ENCODE measurements at places on chromosomes 13 and 19.

- DNase-seq: no peak
Observed at GRCh38 chr13:23443878-23444277, 10.4 kb upstream of the SACS start.

- DNase-seq: no peak
Observed at GRCh38 chr19:49243726-49244125, 81.3 kb downstream of the SLC6A16 start.

DNA sequence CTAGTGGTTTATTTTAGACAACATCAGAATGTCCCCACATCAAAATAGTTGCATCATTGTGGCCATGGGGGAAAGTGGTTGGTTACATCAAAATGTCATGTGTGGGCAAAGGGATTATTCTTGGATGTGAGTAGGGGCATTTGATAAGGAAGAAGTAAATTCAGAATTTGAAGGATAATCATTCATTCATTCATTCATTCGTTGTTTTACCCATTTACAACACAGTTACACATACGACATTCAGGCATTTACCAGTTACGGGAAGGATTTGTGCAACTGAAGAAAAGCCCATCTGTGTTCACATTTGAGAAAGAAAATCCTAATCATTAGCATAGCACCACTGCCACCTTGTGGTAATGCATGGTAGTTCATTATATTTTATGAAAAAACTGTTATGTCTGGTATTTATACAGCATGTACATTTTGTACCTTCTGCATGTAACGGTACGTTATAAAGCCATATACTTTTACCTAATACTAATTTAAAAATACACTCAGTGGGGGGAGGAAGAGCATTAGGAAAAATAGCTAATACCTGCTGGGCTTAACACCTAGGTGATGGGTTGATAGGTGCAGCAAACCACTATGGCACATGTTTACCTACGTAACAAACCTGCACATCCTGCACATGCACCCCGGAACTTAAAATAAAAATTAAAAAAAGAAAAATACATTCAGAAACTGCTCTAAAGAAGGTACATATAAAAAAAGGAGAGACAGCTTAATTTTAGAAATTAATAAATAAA, 62.1 kb downstream of the DGKH start:
- DNase-seq: no peak

DNA sequence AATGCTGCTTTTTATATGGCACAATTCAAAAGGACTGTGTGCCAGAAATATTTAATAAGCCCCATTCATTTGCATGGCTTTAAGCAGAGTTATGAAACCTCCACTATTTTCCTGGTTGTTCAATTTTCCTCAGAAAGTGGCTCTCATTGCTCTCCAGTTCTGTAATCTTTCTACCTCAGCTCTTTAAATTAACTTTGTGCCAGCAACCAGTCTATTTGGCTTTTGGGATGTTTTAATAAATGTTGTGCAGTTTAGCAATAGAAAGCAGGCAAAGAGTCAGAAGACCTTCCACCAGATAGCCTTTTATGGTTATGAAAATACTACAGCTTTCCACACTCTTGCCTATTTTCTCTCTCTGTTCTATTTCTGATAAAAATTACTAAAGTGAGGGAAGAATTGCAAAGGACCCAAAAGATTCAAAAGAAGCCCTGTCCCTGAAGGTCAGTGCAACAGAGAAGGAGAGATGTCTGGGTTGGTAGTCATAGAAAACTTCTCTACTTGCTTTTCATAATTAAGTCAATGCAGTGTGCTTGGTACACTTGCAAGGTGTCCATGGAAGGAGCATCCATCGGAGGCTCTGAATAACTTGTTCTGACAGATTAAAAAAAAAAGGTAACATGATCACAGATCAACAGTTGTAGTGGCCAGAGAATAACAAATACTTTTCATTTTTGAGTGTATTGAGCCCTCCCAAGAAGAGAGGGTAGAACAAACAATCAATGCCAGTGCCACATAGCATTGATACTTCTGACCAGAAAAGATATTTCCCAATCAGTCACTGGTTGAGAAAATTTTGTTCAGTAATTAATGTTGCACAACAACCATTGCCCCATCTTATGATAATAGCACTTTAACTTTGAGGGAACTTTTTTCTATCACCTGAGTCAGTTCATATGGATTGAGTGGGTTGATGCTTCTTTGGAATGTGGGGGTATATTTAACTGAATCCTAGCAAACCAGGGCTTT, 48.4 kb upstream of the SPRY2 start:
- no peak for DNase-seq

GRCh38 chr13:95924389-95924994, 128.7 kb downstream of the UGGT2 start:
- DNase-seq: no peak

GRCh38 chr13:26991508-26992181, 180.0 kb downstream of the USP12 start:
- DNase-seq: peak; percentile 75

DNA sequence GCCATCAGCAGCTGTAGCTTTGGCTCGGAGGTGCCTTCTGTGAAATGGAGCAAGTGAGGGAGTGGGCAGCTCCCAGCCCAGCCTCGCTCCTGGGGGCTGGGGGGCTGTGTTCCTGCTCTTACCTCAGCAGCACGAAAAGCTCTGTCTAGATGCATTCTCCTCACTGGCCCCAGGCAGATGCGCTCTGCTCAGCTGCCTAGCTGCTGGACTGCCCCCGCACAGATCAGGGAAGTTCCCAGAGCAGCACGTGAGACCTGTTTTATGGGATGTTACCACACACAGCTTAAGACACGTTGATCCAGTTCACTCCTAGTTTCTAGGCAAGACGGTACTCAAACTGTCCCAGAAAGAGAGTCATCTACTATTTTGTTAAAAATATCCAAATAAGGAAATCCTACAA, 13.6 kb downstream of the LCP1 start:
- DNase-seq: no peak

DNA sequence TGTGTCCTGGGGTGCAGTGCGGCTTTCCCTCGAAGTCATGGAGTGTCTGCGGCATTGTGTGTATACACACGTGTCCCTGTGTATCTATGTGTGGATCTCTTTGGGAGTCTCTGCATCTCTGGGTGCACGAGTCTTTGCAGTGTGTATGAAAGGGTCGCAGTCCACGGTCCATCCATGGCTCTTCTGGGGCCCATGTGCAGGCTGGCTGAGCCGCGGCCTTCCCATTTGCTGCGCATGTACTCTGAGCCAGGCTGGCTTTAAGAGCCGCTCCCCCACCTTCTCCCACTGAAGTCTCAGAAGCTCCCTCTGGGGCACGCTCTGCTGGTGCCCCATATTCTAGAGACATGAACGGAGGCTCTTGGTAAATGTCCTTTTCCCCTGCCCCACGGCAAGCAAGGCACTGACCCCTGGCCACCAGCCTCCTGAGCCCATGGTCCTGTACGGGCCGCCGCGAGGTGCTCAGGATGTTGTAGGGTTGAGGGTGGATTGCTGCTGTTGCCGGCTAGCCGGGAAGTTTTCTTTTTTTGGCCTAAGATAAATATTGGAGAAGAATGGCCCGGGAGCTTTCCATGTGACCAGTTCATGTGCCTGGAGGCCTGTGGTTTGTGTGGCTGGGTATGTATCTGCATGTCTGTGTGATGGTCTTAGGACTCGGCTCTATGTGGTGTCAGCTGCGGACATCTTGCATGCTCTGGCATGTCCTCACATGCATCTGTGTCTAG, 31.9 kb downstream of the PAK4 start:
- DNase-seq: no peak

- DNase-seq: no peak
Observed at GRCh38 chr13:102977471-102977870, 88.7 kb downstream of the SLC10A2 start.

DNA sequence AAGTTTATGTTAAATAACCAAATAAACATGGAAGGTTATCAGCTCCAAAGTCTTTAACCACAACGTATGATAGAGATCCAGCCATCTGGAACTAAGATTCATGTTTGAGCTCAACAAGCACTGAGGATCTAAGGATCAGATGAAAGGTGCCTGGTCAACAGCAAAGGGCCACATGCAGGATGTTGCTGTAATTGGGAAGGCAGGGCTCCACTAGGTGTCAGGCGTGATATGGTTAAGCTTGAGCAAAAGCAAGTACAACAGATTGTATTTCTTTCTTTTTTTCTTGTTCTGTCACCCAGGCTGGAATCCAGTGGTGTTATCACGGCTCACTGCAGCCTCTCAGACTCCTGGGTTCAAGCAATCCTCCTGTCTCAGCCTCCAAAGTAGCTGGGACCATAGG, 12.0 kb downstream of the EBPL start:
- DNase-seq: no peak

GRCh38 chr13:111640006-111640405, 319.6 kb downstream of the TEX29 start:
- no peak for DNase-seq

- DNase-seq: no peak
Observed at GRCh38 chr19:38705197-38706019, 38.9 kb downstream of the CAPN12 start.

DNA sequence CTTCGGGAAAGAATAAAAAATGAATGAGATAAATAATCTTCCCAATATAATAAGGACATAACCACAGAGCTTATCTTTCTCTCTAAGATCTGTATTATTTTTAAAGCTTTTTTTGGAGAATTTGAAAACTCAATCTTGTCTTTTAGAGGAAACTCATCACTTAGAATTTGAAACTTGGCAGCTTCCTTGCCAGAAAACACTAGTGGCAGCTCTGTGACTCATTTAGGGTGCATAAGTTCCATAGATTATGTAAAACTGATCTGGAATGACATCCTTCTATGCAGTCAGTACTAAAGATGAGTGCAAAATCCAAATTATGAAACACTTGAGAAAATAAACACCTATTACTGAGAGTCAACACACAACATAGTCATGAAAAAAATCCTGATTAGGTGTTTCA, 848.0 kb downstream of the DACH1 start:
- DNase-seq: no peak

- no peak for DNase-seq
Observed at GRCh38 chr19:12992729-12993128, 2.5 kb upstream of the NFIX start.

GRCh38 chr19:40469011-40469410, 2.2 kb downstream of the SPTBN4 start:
- no peak for DNase-seq

- no peak for DNase-seq
Observed at GRCh38 chr13:22893204-22893603, 287.6 kb upstream of the SGCG start.

- no peak for DNase-seq
Observed at GRCh38 chr19:32880622-32881021, 11.1 kb upstream of the SLC7A9 start.

- no peak for DNase-seq
Observed at GRCh38 chr19:4313847-4314490, 9.6 kb downstream of the FSD1 start.

DNA sequence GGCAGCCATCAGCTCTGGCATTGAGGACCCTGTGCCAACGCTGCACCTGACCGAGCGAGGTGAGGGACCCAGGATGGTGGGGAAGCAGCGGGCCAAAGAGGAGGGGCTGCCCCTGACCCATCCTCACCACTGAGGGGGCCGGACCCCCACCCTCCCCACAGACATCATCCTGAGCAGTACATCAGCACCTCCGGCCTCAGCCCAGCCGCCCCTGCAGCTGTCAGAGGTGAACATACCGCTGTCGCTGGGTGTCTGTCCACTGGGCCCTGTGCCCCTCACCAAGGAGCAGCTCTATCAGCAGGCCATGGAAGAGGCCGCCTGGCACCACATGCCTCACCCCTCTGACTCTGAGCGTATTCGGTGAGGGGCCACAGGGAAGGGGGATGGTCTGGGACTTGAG, 7.3 kb downstream of the LENG1 start:
- DNase-seq: no peak

- no peak for DNase-seq
Observed at GRCh38 chr13:20387006-20387405, 138.7 kb downstream of the CRYL1 start.

DNA sequence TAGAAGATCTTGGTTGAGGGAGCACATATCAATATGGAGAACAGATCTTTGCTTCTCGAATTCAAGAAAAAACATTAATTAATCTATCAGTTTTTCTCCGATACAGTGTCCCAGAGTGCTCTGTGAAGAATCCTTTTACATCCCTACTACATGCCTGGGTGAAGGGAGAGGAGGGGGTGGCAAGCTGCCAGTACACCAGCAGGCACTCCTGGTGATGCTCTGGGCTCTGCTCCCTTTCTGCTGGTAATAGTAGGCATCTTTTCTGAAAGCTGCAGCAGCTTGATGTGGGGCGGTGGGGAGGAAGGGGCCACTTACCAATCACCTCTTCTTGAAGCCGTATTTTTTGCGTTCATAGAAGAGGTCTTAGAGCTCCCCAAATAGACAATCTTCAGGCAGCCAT, 30.7 kb downstream of the PBX4 start:
- DNase-seq: no peak

DNA sequence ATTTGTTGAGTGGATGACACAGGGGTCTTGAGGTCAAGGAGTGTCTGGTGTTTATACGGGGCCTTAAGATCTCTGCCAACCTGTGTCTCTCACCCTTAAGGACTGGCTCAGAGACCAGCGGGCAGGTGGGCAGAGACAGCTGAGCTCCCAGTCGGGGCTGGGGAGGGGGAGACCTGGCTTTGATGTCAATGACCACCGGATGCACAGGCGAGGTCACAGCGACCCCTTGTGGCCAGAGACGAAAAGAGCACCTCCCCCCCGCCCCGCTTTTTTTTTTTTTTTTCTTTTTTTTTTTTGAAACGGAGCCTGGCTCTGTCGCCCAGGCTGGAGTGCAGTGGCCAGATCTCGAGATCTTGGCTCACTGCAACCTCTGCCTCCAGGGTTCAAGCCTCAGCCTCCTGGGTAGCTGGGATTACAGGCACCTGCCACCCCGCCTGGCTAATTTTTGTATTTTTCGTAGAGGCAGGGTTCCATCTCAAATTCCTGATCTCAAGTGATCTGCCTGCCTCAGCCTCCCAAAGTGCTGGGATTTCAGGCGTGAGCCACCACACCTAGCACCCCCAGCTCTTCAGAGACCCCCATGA, 12.1 kb upstream of the KLK14 start:
- no peak for DNase-seq

DNA sequence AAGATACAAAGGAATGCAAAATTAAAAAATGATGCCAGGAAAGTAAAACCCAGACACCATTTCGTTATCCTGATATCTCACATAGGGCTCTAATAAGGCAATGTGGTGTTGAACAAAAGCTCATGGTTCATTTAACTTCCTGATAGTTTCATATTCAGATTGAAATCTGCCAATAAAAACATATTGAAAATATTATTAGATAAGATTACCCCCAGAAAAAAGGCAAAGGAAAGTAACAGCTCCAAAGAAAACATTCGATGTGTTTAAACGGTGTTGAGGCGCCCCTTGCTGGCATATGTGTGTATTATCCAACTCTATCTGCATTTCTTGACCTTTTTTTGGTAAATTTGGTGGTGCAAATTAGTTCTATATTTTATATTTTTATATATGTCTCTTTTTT, 75.9 kb downstream of the ESD start:
- no peak for DNase-seq

GRCh38 chr13:50572129-50572528, 271.4 kb downstream of the DLEU7 start:
- no peak for DNase-seq

DNA sequence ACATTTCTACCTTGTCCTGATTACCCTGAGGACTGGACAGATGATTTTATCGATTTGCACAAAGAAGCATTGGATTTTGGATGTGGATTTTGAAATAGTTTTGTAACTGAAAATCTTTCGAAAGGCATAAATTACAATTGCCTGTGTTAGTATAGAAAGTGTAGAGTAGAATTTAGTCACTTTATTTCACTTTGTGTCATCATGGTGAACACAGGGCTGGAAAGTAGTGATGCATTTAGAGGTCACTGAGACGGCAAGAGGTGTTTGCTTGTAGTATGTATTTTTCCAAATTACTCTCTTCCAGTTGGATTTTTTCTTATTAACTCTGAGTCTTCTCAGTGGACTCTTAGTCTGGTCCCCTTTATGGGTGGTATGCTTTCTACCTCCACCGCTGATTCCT, 326.0 kb downstream of the NALCN start:
- no peak for DNase-seq

GRCh38 chr19:35612224-35612558, 344 bp upstream of the HAUS5 start:
- DNase-seq: no peak
